ENCODE measurements at places on chromosomes 2 and 18.

DNA sequence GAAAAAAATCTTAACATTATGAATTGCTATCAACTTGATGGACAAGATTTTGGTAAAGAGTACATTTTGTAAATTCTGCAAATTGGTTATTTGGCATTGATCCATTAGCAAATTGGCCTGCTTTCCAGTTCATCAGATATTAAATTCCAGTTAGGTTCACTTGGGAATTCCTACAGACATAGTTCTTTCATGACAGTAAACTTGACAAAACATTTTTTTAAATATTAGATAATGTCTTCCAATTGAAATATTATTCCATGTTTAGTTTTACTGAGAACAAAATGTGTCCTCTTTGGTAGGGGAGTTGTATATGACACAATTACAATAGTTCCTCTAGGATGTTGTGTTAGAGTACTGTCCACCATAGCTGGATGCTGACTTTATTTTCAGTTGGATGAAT, 141.9 kb downstream of the LCLAT1 start:
- no peaks in the 10 kb centered on the region for H3K27me3 ChIP-seq
- H3K27ac ChIP-seq: no peak overlapping the region
- H3K4me1 ChIP-seq: no peaks in the 10 kb centered on the region
- H3K4me3 ChIP-seq: no peak overlapping the region
- no peak for DNase-seq

DNA sequence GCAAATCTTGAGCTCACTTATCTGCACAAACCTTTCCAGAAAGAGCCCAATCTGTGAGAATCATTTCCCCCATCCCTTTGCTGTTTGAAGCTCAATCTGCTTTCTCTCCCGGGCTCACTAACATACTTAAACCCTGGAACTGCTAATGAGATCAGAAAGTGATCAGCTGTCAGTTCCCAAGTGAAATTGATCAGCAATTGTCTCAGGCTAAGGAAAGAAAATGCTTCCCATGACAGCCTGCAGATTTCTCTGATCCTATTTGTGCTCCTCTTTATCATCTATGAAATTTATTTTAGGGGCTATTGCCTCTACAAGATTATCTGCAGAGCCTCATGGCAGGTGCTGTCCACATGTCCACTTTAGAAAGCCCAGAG, 239.0 kb upstream of the CXCR4 start:
- no peaks in the 10 kb centered on the region for H3K36me3 ChIP-seq
- no peak overlapping the region for H3K4me3 ChIP-seq
- no peak overlapping the region for H3K27ac ChIP-seq

GRCh38 chr2:146246736-146247523, 1597.9 kb upstream of the ACVR2A start:
- no peak for DNase-seq
- H3K27ac ChIP-seq: no peak overlapping the region
- no peaks in the 10 kb centered on the region for H3K27me3 ChIP-seq
- no peaks in the 10 kb centered on the region for H3K36me3 ChIP-seq

- no peaks in the 10 kb centered on the region for H3K27me3 ChIP-seq
- H3K36me3 ChIP-seq: no peaks in the 10 kb centered on the region
- H3K4me3 ChIP-seq: no peak overlapping the region
- H3K4me1 ChIP-seq: no peaks in the 10 kb centered on the region
- no peak for DNase-seq
- H3K27ac ChIP-seq: no peak overlapping the region
Observed at GRCh38 chr2:32715981-32716380, 88.1 kb downstream of the TTC27 start.

GRCh38 chr18:21444465-21445212, 155.9 kb downstream of the ESCO1 start:
- H3K4me1 ChIP-seq: no peaks in the 10 kb centered on the region
- H3K36me3 ChIP-seq: no peaks in the 10 kb centered on the region
- H3K27ac ChIP-seq: no peak overlapping the region
- H3K4me3 ChIP-seq: no peak overlapping the region

DNA sequence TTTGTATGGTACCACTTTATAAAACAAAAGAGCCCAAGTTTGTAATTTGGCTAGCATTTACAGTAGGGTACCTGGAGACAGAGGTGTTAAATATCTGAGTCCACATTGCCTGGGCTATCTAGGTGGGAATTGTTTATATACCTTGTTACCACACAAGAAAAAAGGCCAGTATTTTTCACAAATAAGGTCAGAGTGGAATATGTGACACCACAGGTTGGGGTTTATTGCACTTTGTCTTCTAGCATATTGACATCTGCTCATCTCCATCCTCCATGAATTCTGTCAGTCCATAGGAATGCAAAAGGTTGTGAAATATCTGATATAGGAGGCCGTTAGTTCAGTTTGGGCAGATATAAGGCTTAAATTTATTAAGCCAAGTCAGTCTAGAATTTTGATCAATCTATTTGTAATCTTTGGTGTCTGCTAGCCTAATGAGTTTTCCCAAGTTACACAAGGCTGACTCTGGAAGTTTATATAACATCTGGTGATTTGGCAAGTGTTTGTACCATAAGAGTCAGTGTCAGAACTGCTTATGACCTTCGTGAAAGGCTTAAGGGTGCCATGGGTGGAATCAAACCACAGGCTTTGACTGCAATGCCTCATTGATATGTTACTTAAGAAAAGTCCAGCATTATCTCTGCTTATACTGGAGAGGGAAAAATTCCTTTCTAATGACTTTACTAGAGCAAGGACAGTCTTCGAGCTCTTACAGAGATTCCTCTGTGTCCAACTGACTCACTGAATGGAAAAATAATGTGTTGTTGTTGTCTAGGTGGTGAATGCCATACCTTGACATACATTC, 11.3 kb upstream of the DPP4 start:
- no peak overlapping the region for H3K4me3 ChIP-seq
- H3K27me3 ChIP-seq: no peaks in the 10 kb centered on the region
- no peaks in the 10 kb centered on the region for H3K4me1 ChIP-seq
- DNase-seq: no peak

- no peak overlapping the region for H3K27ac ChIP-seq
- H3K4me3 ChIP-seq: no peak overlapping the region
- no peak for DNase-seq
- no peaks in the 10 kb centered on the region for H3K36me3 ChIP-seq
Observed at GRCh38 chr2:75071766-75072165, 113.3 kb downstream of the POLE4 start.

GRCh38 chr2:216845426-216845825, 14.4 kb downstream of the TNP1 start:
- no peak overlapping the region for H3K27ac ChIP-seq
- no peaks in the 10 kb centered on the region for H3K36me3 ChIP-seq
- no peaks in the 10 kb centered on the region for H3K4me1 ChIP-seq
- H3K4me3 ChIP-seq: no peak overlapping the region
- DNase-seq: no peak

- H3K4me1 ChIP-seq: no peaks in the 10 kb centered on the region
- no peaks in the 10 kb centered on the region for H3K27me3 ChIP-seq
- no peak for DNase-seq
- no peaks in the 10 kb centered on the region for H3K36me3 ChIP-seq
Observed at GRCh38 chr18:49100226-49100968, 149.6 kb upstream of the SMAD7 start.

DNA sequence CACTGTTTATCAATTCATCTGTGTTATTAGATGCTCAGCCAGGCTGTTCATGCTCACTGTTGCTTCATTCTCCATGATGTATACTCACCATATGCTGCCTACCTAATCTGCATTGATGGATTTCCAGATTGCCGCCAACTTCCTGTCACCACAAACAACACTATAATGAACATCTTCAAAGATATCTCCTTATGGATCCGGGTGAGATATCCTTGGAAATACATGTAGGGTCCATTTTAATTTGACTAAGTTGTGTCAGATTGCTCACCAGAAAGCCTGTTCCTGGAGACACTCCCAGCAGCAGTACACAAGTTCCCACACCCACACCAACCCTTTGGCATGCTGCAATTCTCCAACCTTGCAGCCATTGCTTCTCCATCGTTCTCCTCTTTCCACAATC, 547.5 kb upstream of the TNP1 start:
- no peaks in the 10 kb centered on the region for H3K36me3 ChIP-seq
- H3K4me3 ChIP-seq: no peak overlapping the region
- H3K27ac ChIP-seq: no peak overlapping the region
- no peaks in the 10 kb centered on the region for H3K27me3 ChIP-seq

DNA sequence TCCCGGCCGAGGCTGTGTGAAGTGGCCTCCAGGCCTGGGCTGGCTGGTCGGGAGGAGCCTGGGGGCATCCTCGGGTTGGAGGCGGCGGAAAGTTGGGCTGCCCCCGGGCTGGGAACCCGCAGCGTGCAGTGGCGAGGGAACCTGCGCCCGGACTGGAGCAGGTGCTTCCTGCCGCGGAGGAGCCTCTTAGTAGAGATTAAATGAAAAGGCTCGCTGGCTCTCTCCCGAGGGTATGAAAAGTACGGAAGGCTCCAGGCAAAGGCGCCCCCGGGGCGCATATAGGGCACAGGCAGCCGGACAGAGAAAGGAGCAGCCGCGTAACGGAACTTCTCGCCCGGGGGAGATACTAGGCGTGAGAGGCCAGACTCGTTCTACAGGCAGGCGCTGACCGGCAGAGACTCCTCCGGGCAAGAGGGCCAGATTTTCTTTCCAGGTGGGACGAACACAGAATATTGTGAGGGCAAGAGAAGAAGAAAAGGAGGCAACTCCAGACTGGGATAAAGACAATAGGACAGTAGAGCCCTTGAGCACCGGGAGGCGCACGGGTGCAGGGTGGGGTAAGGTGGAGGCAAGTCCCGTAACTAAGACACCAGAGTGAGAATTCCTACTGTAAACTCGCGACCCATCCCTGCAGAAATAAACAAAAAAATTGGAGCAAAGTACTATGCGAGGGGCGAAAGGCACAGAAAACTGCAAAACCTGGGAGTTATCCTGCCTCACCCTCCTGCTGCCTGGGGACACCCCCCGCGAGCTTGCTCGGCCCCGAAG, 816 bp downstream of the CDH2 start:
- H3K27me3 ChIP-seq: peaks cover 44% of the 10 kb centered on the region
- H3K4me3 ChIP-seq: peak overlapping the region; percentile 2
- H3K36me3 ChIP-seq: no peaks in the 10 kb centered on the region
- no peaks in the 10 kb centered on the region for H3K4me1 ChIP-seq

GRCh38 chr18:13287372-13287771, 68.8 kb downstream of the LDLRAD4 start:
- no peaks in the 10 kb centered on the region for H3K27me3 ChIP-seq
- H3K27ac ChIP-seq: no peak overlapping the region
- no peaks in the 10 kb centered on the region for H3K36me3 ChIP-seq
- H3K4me1 ChIP-seq: no peaks in the 10 kb centered on the region

GRCh38 chr2:105796131-105796638, 51.5 kb downstream of the NCK2 start:
- H3K4me3 ChIP-seq: no peak overlapping the region
- no peak for DNase-seq
- H3K27ac ChIP-seq: no peak overlapping the region

DNA sequence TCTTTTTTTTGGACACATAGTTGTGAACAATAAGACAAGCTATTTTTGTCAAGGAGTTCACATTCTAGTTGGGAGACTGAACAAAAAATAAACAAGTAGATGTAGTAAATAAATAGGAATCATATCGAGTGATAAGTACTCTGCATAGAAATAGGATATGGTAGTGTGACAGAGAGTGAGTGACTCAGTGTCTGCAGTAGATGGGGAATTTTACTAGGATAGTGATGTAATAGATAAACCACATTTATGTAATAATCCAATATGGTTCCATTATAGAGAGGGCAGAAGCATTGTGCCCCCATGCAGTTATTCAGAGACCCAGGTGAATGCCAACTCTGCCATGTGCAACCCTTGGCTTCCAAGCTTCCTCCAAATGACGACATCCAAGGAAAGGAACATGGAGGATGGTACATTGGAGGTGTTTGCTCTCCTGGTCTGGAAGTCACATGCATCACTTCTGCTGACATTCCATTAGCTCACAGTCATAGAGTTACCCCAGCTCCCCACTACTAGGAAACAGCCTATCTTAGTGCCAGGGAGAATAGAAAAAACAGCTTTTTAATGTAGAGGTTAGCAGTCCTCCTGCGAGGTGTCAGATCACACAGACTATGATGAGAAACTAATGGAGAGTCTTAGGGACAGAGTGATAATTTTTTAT, 595.4 kb downstream of the NYAP2 start:
- no peaks in the 10 kb centered on the region for H3K4me1 ChIP-seq
- DNase-seq: no peak
- no peak overlapping the region for H3K4me3 ChIP-seq
- no peaks in the 10 kb centered on the region for H3K27me3 ChIP-seq
- no peaks in the 10 kb centered on the region for H3K36me3 ChIP-seq
- no peak overlapping the region for H3K27ac ChIP-seq

DNA sequence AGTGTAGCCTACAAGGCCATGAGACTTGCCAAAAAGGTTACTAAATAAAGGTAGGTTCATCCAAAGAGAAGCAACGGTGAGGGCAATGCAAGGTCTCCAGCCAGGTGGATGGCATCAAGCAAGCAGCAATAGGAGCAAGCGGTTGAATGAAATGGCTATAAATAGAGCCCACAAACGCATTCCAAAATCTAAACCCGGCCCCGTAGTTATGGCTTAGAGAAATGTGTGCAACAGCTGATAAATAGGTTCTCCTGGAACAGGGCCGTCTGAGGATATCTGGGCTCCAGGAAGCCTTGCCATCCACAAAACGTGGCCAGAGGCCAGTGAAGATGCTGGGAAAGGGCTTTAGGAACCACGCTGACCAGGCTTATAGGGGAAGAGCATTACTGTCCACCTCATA, 146.1 kb upstream of the PID1 start:
- H3K27me3 ChIP-seq: no peaks in the 10 kb centered on the region
- no peak for DNase-seq
- H3K4me1 ChIP-seq: no peaks in the 10 kb centered on the region
- no peaks in the 10 kb centered on the region for H3K36me3 ChIP-seq

GRCh38 chr2:42951263-42951938, 159.0 kb upstream of the HAAO start:
- H3K4me1 ChIP-seq: peaks cover 14% of the 10 kb centered on the region
- no peak overlapping the region for H3K4me3 ChIP-seq
- H3K27ac ChIP-seq: no peak overlapping the region

- no peak overlapping the region for H3K27ac ChIP-seq
- H3K4me3 ChIP-seq: no peak overlapping the region
- DNase-seq: no peak
- no peaks in the 10 kb centered on the region for H3K36me3 ChIP-seq
- H3K4me1 ChIP-seq: peaks cover 5% of the 10 kb centered on the region
- H3K27me3 ChIP-seq: no peaks in the 10 kb centered on the region
Observed at GRCh38 chr2:72827966-72828646, 2.3 kb upstream of the EXOC6B start.

DNA sequence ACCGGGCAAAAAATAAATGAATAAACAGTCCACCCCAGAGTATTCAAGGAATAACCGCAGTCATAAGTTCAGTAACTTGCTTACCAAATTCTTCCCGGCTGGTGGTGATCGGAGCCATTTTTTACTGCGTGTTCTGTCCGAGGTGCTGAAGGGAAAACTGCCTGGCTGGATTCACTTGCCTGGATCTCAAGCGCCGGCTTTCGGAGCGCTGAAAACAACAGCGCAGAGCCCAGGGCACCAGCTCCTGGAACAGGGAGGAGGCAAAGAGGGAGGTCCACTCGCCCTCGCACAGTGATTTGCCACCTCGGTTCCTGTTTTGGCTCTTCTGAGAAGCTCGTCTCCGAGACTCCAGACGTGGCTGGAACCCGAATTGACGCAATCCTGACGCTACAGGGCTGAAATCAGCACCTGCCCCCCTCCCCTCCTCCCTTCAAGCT, at the start of gene SYT4:
TSS of gene SYT4 (minus strand) at position 327 of the 437 bp plus-strand sequence. CDS start at position 118, 209 bp downstream.
- no peaks in the 10 kb centered on the region for H3K36me3 ChIP-seq
- H3K27me3 ChIP-seq: no peaks in the 10 kb centered on the region
- no peak within 1 kb of the TSS for H3K4me3 ChIP-seq
- no peaks in the 10 kb centered on the region for H3K4me1 ChIP-seq

GRCh38 chr18:59159986-59160385, 20.3 kb downstream of the SEC11C start:
- no peak overlapping the region for H3K27ac ChIP-seq
- no peak overlapping the region for H3K4me3 ChIP-seq
- DNase-seq: no peak
- no peaks in the 10 kb centered on the region for H3K27me3 ChIP-seq

GRCh38 chr2:232741972-232742371, 34.4 kb downstream of the KCNJ13 start:
- H3K36me3 ChIP-seq: no peaks in the 10 kb centered on the region
- DNase-seq: no peak
- no peak overlapping the region for H3K27ac ChIP-seq
- no peak overlapping the region for H3K4me3 ChIP-seq

Measured in colonic mucosa (tissue), 4 donors.